T47D (cell line): ENCODE measurements at places on chromosomes 16 and 17.

DNA sequence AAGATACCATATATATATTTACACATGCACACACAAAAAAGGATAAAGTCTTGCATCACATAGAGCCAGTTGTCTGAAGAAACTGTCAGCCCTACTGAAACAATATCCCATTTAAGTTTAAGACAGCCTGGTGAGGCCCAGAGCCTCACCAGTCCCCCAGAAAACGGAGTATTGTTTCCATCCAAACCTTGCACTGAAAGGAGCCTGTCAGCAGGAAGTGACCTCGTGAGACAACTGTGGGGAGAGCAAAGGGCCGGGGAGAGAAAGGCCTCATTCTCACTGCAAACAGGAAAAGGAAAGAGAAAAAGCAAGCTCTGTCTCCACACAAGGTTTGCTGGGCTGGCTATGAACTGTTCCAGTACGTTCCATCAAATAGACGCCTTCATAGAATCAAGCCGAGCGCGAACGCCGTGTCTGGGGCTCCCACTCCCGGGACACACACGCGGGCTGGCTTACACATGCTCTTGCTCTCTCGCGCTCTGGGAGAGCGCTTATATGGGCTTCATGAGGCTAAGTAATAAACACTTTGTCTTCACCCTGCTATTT lies 44.4 kb upstream of the ZFHX3 start:
- no peak for DNase-seq

GRCh38 chr17:67659028-67659427 lies 58.7 kb upstream of the NOL11 start:
- DNase-seq, result no peak

GRCh38 chr17:58092101-58092796 lies 9.0 kb downstream of the DYNLL2 start:
- DNase-seq, result no peak

DNA sequence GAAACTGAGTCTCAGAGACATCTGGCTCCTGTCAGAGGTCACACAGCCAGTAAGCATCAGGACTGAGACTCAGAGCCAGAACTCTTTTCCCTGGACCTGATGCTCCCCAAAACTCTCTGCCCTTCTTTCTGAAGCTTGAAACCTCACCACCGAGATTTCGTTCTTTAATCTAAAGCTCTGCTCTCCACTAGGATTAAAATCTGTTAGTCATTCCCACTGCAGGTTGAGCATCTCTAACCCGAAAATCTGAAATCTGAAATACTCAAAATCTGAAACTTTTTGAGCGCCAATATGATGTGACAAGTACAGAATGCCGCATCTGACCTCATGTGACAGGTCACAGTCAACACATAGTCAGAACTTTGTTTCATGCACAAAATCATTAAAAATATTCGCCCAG lies 2.2 kb downstream of the CDH16 start:
- no peak for DNase-seq

DNA sequence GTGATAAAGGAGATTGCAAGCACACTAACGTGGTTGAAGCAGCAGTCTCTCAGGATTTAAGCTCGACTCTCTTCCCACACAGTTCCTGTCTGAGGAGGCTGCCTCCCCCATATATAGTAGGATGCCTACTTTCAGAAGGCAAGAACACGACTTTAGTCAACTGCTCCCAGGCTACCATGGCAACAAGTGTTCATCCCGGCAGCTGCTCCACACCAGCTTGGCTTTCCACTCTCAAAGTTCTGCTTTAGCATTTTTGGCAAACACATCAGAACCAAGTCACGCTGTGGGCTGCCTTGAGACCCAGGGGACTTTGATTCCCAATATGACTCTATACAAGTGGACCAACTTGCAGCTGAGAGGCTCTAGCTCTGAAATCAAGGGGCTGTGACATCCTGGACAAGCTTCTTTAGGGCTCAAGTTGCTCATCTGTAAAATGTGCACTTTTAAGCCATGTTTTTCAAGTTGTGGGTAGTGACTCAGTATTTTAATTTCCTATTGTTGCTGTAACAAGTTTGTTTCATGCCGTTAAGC lies 16.5 kb downstream of the ZP2 start:
- DNase-seq, result no peak

DNA sequence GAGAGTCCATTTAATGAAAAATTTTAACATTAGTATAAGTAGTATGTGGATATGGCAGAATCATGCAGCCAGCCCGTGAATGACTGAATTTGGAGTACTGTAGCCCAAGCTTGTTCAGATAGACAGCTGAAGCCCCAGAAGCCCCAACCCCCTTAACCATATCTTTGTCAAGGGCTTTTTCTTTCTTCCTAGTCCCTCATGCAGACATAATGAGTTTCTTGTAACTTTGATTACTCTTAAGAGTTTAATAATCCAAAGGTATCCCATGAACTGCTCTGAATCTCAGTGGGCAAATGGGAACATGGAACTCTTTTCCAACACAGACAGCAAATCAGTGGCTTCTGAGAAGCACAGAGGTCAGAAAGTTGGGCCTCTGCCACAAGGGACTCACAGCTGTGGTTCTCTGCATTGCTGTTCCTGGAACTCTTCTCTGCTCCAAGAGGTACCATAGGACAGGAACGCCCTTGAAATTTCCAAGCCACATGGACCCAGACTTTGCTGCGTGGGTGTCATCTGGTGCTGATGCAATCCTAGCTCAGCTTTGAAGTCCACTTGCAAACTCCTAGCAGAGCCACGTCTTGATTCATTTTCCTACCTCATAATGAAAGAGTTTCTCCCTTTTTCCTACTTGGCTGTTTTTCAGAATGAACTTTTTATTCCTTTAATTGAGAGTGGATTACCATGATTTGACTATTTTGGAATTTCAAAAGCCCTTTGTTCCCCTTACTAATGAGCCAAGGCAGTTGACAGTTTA lies 18.1 kb downstream of the LYRM1 start:
- DNase-seq, result no peak

DNA sequence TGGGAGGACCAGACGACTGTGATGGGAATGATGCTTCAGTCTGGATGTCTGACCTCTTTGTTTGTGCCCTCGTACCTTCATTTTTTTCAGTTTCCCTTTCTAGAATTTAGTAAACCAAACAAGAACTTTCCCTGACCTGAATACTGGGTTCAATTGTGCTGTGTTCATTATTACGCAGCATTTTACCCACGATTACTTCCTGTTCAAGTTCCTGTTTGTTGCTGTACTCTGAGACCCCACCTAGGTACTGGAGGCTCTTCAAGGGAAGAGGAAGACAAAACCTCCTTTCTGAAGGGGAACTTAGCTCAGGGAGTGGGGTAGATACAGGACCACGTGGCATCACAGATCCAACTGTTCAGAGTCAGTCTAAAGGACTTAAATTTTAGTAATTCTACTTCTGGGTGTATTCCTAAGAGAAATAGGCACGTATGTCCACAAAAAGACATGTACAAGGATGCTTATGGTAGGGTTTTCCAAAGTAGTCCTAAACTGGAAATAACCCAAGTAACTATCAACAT lies 9.2 kb upstream of the PRKCB start:
- DNase-seq, result no peak

DNA sequence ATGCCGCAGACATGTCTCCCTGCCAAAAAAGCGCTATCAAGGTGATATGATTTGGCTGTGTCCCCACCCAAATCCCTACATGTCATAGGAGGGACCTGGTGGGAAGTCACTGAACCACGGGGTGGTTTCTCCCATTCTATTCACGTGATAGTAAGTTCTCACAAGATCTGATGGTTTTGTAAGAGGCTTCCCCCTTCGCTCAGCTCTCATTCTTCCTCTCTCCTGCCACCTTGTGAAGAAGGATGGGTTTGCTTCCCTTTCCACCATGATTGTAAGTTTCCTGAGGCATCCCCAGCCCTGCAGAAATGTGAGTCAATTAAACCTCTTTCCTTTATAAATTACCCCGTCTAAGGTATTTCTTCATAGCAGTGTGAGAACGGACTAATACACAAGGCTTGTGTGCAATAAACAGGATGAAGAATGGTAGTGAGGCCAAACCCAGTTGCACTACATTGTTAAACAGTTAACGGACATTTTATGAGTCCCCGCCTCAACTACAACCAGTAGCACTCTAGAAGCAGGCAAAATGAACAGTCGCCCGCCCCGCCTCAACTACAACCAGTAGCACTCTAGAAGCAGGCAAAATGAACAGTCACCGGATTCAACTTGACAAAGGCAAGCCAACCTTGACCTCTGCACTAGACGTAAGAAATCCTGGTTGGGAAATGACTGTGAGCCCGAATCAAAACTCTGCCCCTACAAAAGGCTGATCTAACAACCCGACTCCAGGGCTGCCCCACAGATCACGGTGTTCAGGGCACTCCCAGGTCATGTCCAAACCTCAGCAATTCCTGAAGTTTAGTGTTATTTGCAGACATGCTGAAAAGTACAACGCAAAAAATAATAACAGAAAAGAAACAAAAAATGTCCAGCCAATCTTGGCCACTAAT lies 26.3 kb downstream of the VPS53 start:
- DNase-seq, result no peak

- DNase-seq, result no peak
Measured at GRCh38 chr17:57463103-57463885, 207.0 kb downstream of the MSI2 start.

DNA sequence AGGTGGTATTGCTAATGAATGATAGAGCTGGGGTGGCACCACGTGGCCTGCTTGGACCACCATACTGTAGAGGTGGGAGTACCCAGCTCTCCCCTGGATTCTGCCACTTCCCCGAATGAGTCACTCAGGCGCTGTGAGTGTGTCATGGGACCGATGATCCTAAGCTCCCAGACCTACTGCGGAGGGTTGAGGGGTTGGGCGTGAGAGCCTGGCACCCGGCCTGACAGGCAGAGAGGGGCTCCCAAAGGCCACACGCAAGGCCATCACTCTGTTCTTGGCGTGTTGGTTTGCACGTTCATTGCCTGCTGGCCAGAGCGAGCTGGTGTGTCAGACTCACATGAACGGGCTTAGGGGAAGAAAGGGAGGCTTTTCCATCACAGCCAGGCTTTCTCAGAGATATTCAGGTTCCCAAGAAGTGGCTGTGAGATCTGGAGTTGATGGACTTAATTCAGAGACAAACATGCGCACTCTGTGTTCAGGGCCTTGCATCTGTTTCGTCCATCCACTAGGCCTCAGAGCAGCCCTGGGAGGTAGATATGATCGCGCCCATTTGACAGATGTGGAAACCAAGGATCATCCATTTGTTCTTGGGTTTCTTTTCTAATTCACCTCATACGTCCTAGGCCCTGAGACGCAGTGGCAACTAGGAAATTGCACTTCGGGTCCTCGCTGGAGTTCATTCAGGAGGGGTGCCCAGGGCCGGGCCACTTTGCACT lies 41.4 kb downstream of the CMIP start:
- DNase-seq, result no peak

- no peak for DNase-seq
Measured at GRCh38 chr16:66293932-66294331, 72.6 kb upstream of the CDH5 start.

GRCh38 chr16:30482366-30482765 lies 9.8 kb downstream of the ITGAL start:
- no peak for DNase-seq

GRCh38 chr17:67436233-67436632 lies 59.2 kb downstream of the PITPNC1 start:
- DNase-seq, result no peak

GRCh38 chr16:4465977-4466779 lies 8.2 kb downstream of the NMRAL1 start:
- DNase-seq, result no peak

DNA sequence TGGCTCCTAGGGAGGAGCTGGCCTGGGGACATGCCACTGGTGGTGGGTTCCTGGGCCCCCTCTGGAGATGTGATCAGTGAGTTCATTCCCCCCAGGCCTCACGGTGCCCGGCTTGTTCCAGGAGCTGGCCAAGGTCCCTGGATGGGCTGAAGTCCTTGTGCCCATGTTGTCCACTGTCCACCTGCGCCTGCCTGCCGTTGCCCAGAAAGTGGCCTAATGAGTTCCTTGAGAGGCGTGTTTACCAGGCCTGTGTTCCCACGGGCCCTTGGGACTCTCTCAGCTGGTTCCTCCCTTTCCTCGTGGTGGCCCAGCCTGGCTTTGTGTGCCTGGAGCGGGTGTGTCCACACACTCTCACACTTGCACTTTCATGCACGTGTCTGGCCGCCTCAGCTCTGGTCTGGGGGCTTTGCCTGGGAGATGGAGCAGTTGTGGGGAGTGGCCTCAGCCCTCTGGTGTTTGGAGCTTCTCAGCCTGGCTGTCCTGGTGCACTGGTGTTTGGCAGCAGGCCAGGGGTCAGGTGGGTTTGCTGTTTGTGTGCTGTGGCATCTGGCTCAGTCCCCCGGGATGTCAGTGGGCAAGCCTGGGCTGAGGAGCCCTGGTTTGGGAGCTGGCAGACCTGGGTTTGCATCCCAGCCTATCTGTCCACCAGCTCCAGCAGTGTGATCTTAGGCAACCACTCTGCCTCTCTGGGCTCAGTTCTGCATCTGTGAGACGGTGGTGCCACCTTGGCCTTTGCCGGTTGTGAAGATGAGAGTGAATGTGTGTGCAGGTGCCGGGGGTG lies 18.0 kb downstream of the ADCY7 start:
- no peak for DNase-seq

GRCh38 chr17:49717371-49717861 lies 9.7 kb upstream of the SLC35B1 start:
- DNase-seq, result no peak

DNA sequence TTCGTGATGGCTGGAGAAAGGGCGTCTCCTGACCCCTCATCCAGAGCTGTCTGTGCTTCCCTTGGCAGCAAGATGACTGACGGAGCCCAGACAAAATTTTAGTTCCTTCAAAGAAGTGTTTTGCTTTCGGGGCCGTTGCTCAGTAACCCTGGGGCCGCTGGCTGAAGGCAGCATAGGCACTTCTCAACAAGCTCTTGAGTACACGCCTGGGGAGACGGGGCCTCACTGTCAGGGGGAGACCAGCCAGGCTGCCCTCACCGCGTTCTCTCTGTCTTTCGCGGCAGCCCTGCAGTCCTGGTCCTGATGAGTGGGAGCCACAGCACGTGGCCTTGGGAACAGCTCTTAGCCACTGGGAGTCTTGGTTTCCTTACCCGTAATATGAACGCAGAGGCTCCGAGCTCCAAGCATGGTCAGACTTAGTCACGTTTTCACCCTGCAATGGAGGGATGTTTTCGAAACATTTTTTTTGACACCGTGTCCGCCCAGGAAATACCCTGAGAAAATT lies 86.0 kb downstream of the IRF8 start:
- no peak for DNase-seq

GRCh38 chr17:73667181-73667959 lies 23.1 kb upstream of the SDK2 start:
- DNase-seq, result no peak

DNA sequence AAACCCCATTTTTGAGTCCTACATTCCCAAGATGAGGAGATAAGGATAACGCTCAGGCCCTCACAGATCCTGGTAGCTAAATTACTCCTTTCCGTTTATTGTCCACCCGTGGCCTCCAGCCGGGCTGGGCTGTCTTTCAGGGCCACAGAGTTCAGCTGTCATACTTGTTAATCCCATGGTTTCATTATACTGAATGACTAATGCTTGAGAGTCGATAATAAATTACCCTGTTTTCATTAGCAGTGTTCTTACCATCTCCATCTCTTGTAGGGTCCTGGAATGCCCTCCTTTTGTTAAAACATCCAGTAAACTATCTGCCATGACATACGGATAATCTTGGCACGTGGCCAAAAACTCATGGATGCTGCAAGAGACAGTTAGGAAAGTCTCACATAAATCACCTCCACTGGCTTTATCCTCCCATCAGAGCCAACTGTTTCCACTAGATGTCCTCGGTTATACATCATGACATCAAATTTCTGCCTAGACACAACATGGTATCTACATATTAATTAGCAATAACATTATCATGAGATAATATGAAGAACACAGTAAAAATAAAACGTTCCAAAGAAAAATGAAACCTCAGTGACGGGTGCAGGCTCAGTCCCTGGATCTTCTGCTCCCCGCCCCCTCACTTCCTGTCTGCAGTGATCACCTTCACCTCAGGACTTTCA lies 45.3 kb downstream of the BRD7 start:
- peak; percentile 30 for DNase-seq

- no peak for DNase-seq
Measured at GRCh38 chr17:50397919-50398285, 579 bp upstream of the LRRC59 start.
